ENCODE measurements at places on chromosomes 7 and 10.

DNA sequence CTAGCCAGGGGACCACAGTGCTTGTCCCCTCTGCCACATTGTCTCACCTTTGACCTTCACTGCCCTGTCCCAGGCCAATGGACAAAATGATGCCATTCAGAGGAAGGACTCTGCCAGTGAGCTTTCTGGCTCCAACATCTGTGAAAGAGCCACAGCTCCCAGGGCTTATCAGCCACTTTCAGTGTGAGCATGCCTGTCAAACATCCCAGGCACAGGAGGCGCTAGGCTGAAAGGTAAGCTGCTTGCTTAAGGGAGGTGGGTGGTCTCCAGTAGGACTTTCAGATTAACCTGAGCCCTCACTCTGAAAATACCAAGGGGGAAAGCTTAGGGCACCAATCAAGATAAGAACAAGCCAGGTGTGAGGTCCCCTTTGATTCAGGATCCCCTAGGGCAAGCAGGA, 59.8 kb upstream of the GDF10 start:
- DNase-seq: no peak

- no peak for DNase-seq
These were observed 31.4 kb downstream of the CCDC71L start for GRCh38 chr7:106629516-106629915.

DNA sequence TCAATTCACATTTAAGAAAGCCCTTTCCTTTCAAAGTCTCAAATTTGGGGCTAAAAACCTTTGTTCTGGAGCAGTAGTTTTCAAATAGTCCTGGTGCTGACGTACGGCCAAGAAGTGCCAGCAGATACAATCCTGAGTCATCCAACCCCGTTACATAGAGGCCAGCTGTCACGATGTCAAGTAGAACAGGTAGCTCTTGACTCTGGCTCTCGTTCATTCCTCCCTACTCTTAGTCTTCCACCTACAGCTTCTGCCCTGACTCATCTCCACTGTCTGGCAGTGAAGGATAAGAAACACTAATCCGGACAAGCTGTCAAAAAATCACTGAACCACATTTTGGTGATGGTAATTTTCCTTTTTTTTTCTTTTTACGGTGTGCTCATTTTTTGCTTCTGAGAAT, 132.4 kb upstream of the PTN start:
- no peak for DNase-seq

DNA sequence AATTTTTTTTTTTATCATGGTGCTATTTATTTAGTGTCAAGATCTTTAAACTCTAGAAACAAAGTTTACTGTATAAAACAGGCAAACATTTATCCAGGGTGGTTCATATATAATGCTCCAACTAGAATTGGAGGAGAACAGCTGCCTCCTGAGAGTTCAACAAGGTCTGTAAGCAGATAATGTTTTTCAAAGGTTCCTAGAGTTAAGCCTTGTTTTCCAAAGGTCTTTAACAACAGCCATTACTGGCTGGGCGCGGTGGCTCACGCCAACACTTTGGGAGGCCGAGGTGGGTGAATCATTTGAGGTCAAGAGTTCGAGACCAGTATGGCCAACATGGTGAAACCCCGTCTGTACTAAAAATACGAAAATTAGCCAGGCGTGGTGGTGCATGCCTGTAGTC, 316.7 kb downstream of the CCDC3 start:
- no peak for DNase-seq

DNA sequence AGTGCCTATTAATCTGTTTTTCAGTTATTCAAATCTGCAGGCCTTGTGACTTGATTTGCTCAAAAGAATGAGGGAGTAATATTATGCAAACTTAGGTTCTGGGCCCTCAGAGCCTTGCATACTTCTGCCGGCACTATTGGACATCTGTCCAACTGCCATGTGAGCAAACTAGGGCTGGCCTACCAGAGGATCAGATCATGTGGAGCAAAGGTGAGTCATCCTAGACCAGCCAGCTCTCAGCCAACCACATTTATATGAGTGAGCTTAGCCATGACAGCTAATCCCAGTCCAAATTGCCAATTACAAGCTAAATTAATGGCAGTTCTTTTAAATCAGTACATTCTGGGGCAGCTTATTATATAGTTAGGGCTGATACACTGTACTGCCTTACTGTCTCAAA, 69.6 kb downstream of the SDHAF3 start:
- no peak for DNase-seq

DNA sequence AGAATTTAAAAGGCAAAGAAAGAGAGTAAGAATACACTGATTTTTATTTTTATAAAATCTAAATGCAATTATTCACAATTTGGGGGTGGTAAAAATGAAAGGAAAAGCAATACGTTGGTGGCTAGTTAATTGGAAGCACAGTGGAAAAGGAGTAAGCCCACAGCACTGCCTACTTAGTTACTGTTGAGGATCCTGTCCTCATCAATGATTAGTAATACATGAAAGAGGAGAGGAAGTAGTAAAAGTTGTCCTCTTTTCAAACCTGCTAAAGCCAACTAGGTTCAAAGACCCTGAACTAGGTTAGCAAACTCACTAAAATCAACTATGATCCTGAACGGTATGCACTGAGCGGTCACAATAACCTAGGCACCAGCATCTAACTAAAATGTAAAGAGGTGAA, 52.7 kb upstream of the LRRN3 start:
- no peak for DNase-seq

- DNase-seq: no peak
These were observed 190.6 kb downstream of the DIP2C start for GRCh38 chr10:498760-499435.

DNA sequence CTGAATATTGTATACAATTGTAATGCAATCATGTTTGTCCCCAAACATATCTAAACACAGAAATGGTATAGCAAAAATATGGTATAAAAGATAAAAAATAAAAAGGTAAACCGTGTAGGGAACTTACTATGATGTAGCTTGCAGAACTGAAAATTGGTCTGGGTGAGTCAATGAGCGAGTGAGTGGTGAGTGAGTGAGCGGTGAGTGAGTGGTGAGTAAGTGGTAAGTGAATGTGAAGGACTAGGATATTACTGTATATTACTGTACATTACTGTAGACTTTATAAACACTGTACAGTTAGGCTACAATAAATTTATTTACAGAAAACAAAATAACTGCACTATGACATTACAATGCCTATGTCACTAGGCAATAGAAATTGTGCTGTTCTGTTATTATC, 1163.2 kb upstream of the SORCS1 start:
- no peak for DNase-seq

DNA sequence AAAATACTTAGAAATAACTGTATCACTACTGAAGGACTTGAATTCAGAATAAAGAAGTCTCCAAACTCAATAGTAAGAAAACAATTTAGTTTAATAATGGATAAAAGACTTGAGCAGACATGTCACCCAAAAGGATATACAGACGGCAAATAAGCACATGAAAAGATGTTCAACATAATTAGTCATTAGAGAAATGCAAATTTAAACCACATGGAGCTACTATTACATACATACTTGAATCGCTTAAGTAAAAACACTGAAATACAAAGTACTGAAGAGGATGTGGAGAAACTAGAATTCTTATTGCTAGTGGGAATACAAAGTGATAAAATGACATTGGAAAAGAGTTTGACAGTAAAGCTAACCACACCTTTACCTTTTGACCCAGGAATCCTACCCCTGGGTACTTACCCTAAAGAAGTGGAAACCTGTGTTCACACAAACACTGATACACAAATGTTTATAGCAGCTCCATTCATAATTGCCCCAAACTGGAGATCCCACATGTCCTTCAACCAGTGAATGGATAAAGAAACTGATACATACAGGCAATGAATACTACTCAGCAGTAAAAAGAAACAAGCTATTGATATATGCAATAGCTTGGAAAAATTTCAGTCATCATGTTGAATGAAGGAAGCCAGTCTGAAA, 54.3 kb upstream of the NFKB2 start:
- DNase-seq: no peak

- DNase-seq: no peak
These were observed 45.4 kb upstream of the PNLIPRP3 start for GRCh38 chr10:116382290-116382689.

DNA sequence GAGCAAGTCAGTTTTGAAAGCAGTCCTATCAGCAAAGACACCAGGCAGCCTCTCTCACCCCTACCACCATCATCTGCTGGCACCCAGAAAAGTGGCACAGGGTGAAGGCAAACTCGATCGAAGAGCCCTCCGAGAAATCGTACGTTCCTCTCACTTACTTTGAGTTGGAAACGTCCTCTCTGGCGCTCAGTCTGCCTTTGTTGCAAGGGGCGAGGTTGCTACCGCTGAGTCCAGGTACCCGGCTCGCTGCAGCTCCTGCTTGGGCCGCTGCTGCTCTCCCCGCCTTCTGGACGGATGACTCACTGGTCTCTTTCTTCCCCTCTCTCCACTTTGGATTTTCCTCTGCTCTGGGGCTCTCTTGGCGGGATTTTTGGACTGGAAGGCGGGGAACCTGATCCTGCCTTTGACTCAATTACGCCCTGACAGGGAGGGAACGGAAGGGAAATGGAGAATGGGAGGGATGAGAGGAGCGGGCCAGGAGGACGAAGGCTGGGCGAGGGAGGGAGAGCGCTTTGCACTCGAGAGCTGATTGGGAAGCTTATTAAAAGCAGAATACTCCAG, at the start of gene PTN:
TSS of gene PTN (minus strand) at position 453 of the 561 bp plus-strand sequence. CDS start 88,760 bp downstream, outside the sequence.
- no peak for DNase-seq

DNA sequence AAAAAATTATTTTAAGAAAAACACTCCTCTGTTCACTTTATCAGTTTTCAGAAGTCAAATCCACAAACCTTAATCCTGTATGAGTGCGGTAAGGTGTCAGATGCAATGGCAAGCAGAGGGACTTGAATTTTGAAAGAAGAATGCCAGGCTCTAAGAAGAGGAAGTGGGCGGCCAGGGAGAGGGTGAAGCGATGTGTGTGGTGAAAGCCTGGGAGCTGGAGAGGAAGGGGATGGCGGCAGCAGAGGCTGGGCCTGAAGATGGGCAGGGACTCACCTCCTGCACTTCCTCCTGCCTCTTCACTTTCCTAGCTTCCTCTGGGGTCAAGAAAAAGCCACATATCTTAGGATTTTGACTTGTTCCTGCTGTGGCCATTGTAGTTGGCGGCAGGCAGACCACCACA, 609.6 kb downstream of the PARD3 start:
- no peak for DNase-seq

GRCh38 chr7:1761774-1762173, 91.7 kb downstream of the ELFN1 start:
- peak; percentile 4 for DNase-seq

- DNase-seq: no peak
These were observed 81.3 kb downstream of the AFAP1L2 start for GRCh38 chr10:114323023-114323422.

DNA sequence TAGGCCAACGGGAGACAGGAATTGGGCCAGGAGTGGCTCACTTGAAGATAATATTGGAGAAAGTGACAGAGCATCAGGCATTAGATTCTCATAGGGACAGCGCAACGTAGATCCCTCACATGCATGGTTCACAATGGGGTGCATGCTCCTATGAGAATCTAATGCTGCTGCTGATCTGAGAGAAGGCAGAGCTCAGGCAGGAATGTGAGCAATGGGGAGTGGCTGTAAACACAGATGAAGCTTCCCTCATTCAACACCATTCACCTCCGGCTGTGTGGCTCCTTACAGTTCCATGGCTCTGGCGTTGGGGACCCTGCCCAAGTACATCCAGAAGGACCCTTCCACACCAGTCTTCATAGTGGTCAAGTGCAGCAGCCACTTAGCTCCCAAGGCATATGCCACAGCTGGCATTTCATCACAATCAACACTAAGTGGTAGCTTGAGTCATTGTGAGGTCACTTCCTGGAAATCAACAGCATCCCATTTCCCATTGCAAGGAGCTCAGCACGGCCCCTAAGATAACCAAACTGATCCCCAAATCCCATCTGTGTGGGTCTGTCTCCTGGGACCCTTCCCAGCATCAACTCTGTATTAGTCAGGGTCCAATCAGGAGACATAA, 174.5 kb downstream of the TPST1 start:
- DNase-seq: no peak

DNA sequence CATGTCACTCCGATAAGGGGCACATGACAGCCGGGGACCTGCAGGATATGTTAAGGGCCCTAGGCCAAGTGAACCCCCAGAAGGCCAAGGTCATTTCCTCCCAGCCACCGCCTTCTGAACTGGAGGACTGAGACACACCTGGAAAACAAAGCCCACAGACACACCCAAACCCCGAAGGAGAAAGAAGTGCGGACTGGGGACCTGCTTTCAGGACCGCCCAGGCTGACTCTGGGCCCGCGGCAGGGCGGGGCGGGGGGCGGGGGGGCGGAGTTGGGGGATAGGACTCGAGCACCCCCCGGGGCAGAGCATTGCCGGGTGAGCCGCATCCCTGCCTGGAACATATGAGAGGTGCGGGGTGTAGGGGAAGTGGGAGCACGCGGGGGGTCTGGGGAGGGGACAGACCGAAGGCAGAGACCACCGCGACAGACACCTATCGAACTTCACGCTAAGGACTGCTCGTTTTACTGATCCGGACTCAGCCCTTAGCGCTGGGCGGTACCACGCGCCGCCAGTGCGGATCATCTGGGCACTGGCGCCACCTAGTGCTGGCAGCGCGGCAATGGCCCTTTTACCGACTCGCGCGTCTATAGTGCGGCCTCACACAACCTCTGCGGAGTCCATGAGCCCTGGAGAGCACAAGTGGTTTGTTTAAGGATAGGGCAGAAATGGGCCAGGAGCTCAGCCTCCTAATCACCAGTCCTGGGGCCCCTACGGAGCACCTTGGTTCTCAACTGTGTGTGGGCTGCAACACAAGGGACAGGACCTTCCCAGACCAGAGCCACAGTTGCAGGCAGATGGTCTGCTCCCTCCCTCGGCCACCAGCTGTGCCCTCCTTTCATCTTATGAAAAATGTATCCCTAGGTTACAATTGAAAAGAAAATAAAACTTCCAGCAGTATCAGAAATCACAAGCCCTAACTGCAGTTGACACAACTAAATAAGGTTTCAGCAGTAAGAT, 157.6 kb downstream of the HERPUD2 start:
- peak; percentile 73 for DNase-seq

- DNase-seq: no peak
These were observed 699 bp downstream of the CLIP2 start for GRCh38 chr7:74289659-74290552.

- peak; percentile 55 for DNase-seq
These were observed 5.7 kb downstream of the GATA3 start for GRCh38 chr10:8060010-8060703.

- no peak for DNase-seq
These were observed 4.4 kb downstream of the BICC1 start for GRCh38 chr10:58517081-58517480.

GRCh38 chr7:112587504-112587903, 106.7 kb downstream of the LSMEM1 start:
- DNase-seq: no peak

DNA sequence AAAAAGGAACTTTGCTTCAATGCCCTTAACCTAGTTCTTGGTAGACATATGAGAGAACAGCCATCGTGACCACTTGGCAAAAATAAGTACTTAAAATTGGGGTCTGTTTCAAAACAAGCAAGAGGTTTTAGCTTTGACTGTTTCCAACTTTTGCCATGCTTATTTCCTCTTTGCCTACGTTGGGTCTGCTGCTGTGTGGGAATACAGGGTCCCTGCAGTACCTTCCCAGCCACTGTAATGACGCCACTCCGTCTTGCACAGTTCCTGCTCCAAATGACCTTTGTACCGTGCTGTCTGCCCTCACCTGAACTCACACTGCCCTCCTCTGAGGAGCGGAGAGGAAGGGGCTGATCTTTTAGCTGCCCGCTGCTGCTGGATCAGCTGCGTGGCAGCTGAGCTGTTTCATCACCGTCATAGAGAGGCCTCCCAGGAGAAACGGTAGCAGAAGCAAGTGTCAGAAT, 133.1 kb downstream of the MAPK8 start:
- DNase-seq: no peak

GRCh38 chr7:16317406-16317805, 103.9 kb downstream of the CRPPA start:
- DNase-seq: no peak

Data from HAP-1 (cell line).